ENCODE measurements at places on chromosomes 13 and 19. TPM values are rescaled to one million over a fixed set of nuclear protein-coding genes. Genes with fewer than 3 reads are reported as not detected.

KLHL1 gene
- total RNA-seq, result not detected

AKT2 gene
- total RNA-seq, result 171 TPM

SLC25A41 gene
- 0.11 TPM for total RNA-seq

LGI4 gene
- 0.30 TPM for total RNA-seq

KRTDAP gene
- total RNA-seq, result not detected

ADAMTSL5 gene
- 3.4 TPM for total RNA-seq

GNG8 gene
- total RNA-seq, result not detected

CAMSAP3 gene
- total RNA-seq, result 6.1 TPM

CYP2F1 gene
- not detected for total RNA-seq

KLF1 gene
- total RNA-seq, result 0.10 TPM

CGB7 gene
- 0.53 TPM for total RNA-seq

ZNF708 gene
- 1.6 TPM for total RNA-seq

NXNL1 gene
- not detected for total RNA-seq

BEST2 gene
- total RNA-seq, result 1.8 TPM

TEX101 gene
- not detected for total RNA-seq

AMH gene
- 24.5 TPM for total RNA-seq

SULT2A1 gene
- not detected for total RNA-seq

NLRP4 gene
- total RNA-seq, result not detected

PLVAP gene
- not detected for total RNA-seq

CALR3 gene
- not detected for total RNA-seq

LILRB4 gene
- total RNA-seq, result not detected

GPR12 gene
- total RNA-seq, result not detected

CGB5 gene
- 0.85 TPM for total RNA-seq

F10 gene
- total RNA-seq, result not detected

ZNF83 gene
- total RNA-seq, result 0.16 TPM

PABPC3 gene
- total RNA-seq, result 0.15 TPM

ZNF576 gene
- total RNA-seq, result 20.0 TPM

GAS6 gene
- 6.4 TPM for total RNA-seq

NCCRP1 gene
- total RNA-seq, result 1.4 TPM

CEACAM3 gene
- total RNA-seq, result not detected

KCNRG gene
- total RNA-seq, result 0.78 TPM

Measured in A549 treated with Mapracorat at 1 μM for 4 hours (cell line).